DMS79 (cell line): ENCODE measurements at places on chromosomes 1 and 21.

DNA sequence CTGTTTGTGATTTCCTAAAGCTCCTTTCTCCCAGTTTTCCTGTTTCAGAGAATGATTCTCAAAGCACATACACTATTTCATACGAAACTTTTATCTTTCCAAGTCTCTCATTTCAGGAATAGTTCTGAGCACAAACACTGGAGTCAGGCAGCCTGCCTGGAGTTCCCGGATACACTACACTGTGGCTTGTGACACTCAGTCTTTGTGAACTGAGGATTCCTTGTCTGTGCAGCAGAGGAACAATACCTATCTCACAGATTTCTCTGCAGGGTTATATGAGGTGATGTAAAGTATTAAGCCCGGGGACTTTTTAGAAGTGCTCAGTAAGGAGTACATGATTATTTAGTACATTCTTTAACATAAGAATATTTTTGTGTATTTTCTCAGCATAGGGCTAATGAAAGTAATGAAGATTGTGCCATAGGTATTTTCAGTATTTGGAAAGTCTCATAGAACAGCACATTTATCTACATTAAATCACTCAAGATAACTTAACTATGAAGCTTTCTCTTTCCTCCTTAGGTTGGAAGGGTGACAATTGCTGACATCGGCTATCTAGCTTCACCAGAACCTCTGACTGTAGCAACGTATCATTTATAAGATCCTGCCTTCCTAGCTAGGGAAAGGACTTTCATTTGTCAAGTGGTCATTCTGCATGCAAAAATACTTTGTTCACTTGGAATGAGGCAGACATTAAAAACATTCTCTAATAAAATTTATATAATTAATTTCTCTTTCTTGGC is 12.9 kb downstream of the GBP2 start:
- no peak for DNase-seq

- no peak for DNase-seq
Observed at GRCh38 chr21:45611939-45612664, 31.4 kb upstream of the PCBP3 start.

DNA sequence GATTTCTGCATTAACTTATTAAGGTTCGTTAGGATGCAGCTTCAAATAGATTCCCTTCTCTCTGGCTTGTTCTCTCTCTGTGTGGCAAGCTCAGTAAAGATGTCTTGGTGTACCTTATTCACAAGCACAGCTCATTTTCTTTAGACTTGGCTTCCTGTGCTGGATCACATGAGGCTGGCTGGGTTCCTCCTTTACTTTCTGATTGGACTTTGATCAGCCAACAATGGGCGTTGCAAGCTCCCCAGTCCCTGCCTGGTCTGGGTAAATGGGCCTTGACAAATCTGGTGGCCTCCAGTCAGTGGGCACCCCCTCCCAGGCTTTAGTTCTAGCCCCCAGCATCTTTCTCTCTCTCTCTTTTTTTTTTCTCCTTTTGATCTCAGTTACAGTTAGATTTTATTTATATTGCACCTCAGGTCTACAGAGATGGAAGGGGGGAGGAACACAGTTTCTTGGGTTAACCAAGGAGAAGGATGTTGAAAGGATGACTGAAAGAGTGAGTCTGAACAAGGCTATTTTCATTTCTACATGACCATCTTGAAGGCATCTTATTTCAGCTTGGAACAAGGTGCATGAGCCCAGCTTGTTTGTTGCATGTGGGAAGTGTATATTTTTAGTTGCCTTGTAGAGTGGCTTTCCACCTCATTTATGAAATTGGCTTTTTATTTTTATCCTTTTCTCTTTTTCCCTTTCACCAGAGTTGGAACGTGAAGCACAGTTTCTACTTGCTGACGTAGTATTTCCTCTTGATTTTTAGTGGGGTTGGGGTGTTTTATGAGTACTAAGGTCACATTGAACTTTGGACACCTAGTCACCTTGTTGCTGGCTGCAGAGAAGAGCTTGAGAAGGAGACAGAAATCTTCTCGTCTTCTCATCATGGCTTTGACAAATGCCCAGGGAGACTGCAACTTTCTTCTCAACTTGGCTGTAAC is 77.1 kb downstream of the PBX1 start:
- DNase-seq = no peak

GRCh38 chr1:39130325-39130724 is 74.2 kb upstream of the MACF1 start:
- DNase-seq = no peak

- peak; percentile 86 for DNase-seq
Observed at GRCh38 chr1:100354971-100355394, 2.7 kb downstream of the CDC14A start.

DNA sequence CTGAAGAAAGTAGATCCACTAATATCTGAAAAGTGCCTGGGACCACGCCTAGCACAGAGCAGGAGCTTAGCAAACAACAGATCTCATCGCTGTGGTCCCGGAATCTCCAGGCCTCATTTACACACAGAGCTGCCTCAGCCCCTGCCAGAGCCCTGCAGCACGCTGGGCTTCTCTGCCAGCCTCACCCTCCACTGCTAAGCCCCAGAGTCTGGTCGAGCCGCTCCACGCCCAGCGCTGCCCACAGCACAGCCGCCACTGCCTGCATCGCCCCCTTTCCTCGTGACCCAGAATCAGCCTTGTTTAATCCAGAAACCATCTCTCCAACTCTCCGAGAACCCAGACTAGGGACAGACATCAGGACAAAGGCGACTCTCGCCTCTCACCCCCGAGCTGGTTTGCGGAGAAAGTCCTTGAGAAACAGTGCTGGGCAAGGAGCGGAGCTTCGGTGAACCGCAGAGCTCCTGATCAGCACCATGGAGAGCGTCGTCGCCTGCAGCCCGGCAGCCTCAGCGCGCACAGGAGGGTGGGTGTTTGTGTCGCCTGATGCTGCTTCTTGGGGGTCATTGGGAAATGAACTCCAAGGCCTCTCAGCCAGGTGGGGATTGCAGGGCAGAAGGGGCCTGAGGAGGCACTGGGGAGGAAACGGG is 145.1 kb downstream of the NPHP4 start:
- DNase-seq = no peak

GRCh38 chr1:159929155-159930051 is 4.1 kb upstream of the TAGLN2 start:
- DNase-seq = no peak

DNA sequence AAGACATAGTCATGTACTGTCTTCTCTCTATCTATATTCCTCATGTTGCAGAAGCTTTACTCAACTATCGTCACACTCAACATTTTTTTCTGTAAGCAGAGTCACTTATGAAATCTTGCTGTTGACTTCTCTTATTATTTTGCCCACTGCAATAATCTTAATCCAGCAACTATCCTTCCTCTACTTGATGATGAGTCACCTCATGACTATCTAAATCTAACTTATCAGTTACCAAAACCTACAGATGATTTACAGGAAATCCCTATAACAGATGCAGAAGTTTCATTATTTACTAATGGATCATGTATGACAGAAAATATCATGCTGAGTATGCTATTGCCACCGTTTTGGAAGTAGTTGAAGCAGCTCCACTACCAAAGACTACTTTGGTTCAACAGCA is 378.9 kb downstream of the DUSP10 start:
- DNase-seq = no peak

DNA sequence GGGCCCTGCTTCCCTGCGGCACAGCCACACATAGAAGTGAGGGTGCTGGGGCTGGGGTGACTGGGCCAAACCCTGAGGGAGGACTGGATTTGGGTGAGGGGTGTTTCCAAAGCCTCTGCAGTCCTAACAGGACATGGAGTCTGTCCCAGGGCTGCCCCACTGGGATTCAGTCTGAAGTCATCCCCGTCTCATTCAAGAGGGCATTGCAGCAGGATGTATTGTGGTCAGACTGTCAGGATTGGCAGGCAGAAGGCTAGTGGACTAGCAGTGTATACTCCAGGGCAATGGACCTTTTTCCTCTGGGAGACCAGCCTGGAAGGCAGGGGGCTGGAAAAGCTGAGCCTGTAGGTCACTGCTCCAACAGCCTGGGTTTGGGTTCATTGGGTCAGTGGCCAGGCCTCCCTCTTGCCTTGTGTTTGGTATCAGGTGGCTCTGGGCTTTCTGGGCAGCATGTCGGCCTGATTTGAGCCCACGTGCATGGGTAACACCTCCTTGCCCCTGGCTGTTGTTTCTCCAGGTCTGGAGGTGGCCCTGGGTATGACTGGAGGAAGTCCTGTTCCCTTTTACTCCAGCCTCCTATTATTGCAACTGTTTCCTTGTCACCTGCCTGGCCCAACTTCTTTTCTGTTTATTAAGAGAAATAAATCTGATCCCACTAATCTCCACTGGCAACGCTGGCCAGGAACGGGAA is 41.0 kb upstream of the SYNC start:
- no peak for DNase-seq

DNA sequence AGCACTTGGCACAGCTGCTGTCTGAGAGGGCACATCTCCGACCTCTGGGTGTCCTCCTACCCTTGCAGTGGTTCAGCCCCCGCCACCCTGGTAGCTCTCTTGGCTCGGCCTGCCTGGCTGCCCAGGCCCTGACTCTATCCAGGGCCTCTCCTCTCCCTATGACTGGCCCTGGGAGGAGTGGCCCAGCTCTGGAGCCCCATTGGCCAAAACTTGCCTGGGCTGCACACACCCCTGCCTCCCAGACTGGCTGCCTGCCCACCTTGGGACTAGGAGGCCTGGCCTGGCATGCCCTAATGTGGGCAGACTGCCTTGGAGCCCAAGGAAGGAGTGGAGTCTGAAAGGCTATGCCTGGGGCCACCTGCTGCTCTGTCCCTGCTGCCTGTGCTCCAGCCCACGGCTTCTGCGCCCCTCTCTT is 33.6 kb downstream of the ACOT11 start:
- peak; percentile 43 for DNase-seq

DNA sequence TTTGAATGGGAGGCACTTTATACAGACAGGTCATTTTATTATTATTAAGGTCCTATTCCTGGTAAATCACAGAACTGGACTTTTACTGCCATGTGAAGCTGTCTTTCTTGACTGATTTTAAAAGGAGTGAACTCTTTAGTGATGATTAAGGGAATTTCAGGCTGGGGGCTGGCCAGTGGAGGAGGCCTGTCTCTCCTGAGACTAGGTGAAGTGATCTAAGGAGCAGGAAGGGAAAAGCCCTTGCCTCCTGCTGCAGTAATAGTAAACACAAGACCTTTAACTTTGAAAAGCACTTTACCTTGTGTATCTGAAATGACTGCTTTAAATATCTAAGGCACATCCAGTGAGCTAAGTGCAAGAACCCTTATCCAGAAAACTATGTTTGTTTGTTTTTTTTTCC is 118.0 kb upstream of the SPAG17 start:
- DNase-seq = no peak

- DNase-seq = no peak
Observed at GRCh38 chr1:83418558-83418957, 580.4 kb downstream of the TTLL7 start.

DNA sequence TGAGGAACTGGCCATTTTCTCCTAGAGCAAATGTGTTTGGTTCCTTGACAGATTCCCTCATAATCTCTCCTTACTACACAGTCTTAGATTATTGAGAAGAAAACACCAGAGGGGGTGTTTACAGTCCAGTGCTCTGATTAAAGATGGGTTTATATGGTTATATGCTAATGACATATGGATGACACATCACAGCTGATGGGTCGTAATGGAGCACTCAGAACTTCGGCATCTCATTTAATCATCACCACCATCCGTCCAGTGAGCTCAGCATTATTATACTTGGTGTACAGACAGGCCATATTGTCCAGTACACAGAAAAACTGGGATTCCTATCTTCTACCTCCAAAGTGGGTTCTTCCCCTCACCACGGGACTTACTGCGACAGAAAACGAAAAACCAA is 22.3 kb upstream of the NR5A2 start:
- DNase-seq = no peak

DNA sequence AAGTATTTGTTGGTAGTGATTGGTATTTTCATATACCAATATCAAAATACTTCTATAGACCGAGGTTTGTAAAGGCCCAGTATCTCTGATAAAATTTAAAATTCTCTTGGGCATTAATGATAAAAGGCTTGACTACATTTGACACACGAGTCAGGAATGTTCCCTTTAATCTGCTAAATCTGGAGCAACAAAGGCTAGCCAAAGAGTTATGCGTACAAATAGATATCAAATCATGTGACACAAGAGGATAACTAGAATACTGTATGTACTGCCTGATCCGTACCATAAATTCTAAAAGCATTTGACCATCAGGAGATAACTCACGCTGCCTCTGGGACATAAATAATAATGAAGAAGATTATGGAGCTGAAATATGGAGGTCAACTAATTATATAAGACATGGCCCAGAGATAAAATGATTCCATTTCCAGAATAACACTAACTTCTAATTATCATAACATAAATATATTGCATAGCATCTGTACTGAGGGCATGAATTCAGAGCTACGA is 64.2 kb upstream of the SH3GLB1 start:
- DNase-seq = no peak

DNA sequence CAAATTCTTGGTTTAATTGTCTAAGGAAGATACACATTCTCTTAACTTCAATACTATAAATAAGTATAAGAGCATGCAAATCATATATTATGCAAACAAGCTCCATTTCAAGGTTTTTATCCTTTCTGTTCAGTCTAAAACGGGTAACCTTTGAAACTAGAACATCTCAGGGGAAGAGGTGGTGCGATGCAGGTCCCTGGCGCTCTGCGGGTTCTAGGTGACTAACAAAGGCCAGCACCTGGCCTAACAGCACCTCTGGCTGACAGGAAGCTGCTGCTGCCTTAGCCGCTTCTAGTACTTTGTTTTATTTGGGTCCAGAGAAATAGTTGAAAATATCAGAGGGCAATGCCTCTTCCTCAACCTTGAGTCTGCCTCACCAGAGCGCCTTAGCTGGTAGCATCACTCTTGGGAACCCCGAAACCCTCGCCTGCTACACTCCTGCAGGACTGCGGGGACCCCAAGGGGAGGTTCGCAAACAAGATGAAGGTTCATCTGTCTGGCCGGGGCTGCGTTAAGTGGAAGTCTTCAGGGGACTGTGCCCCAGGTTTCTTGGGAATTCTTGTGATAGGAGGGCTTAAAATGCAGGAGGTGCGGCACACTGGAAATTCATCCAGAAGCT is 45.5 kb downstream of the PRDM15 start:
- DNase-seq = no peak

- no peak for DNase-seq
Observed at GRCh38 chr1:112904831-112905261, 51.1 kb downstream of the SLC16A1 start.

DNA sequence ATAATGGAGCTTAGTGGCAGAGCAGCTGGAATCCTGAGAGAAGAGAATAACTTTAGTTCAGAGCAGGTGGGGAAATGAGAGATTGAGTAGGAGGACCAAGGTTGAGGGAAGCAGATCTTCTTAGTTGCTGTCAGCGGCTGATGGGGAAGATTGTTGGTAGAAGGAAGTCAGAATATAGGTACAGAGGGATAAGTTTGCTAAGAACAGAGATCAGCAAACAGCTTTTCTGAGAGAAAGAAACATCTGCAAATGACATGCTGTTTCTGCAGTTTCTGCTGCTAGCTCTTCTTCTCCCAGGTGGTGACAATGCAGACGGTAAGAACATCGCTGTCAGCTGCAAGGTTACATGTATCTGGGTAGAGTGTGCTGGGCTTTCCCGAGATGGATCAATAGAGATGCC is at the start of gene CD1C:
Gene CD1C, plus strand, starts transcription at position 113 of the 400 bp plus-strand sequence. Its CDS starts 142 bp downstream, at position 255.
- no peak for DNase-seq

GRCh38 chr1:183689762-183690204 is 36.7 kb upstream of the APOBEC4 start:
- no peak for DNase-seq
